ENCODE measurements at places on chromosomes 6 and 20.

GRCh38 chr6:5135788-5136376 lies 50.7 kb downstream of the PPP1R3G start:
- DNase-seq, result peak; percentile 41

- DNase-seq, result no peak
Observed at GRCh38 chr6:157406661-157407060, 25.7 kb downstream of the ZDHHC14 start.

- peak; percentile 80 for DNase-seq
Observed at GRCh38 chr20:50913690-50914375, 17.4 kb downstream of the ADNP start.

DNA sequence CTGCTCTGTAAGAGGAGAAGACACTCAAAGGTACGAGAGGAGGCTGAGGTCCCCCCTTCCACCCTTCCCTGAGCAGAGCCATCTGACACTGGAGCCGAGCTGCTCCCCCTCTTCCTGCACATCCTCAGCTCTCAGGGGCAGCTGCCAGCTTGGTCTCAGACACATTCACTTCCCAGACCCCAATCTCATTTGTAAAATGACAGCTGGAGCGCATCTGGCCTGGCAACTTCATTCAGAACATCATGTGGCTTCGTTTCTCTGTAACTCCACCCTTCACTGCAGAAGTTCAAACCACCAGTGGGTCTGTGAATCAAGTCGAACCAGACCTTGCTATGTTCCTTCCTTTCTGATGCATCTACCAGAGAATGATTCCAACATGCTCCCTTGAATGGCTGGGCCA lies 145.6 kb upstream of the CDH4 start:
- no peak for DNase-seq

DNA sequence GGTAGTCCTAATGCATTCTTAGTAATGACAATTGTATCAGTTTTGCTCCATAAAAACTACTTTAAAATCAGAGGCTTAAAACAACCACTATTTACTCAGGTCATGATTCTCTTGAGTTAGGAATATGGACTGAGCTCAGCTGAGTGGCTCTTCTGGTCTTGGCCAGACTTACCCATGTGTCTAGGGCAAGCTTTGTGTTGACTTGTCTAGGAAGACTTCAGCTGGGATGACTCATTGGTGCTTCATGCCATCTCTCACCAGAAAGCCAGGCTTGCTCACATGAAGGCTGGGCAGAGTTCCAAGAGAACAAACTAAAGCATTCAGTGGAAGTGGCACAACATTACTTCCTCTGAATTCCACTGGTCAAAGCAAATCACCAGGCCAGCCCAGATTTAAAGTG lies 155.3 kb downstream of the DHX35 start:
- DNase-seq, result peak; percentile 73

- no peak for DNase-seq
Observed at GRCh38 chr6:32980488-32981038, 12.2 kb downstream of the BRD2 start.

GRCh38 chr6:135600086-135600702 lies 102.7 kb upstream of the AHI1 start:
- no peak for DNase-seq

- peak; percentile 100 for DNase-seq
Observed at GRCh38 chr20:39897058-39897457, 792.0 kb downstream of the MAFB start.

GRCh38 chr6:1617466-1618310 lies 8.0 kb downstream of the FOXC1 start:
- DNase-seq, result no peak

GRCh38 chr20:8578161-8578865 lies 446.2 kb downstream of the PLCB1 start:
- no peak for DNase-seq

- peak; percentile 46 for DNase-seq
Observed at GRCh38 chr6:109660526-109661320, 30.3 kb downstream of the AK9 start.

- DNase-seq, result peak; percentile 42
Observed at GRCh38 chr6:56193846-56194245, 53.5 kb downstream of the COL21A1 start.

GRCh38 chr6:149961728-149962425 lies 1.9 kb upstream of the ULBP1 start:
- DNase-seq, result peak; percentile 19

GRCh38 chr20:56805966-56806365 lies 176.9 kb downstream of the TFAP2C start:
- DNase-seq, result no peak

DNA sequence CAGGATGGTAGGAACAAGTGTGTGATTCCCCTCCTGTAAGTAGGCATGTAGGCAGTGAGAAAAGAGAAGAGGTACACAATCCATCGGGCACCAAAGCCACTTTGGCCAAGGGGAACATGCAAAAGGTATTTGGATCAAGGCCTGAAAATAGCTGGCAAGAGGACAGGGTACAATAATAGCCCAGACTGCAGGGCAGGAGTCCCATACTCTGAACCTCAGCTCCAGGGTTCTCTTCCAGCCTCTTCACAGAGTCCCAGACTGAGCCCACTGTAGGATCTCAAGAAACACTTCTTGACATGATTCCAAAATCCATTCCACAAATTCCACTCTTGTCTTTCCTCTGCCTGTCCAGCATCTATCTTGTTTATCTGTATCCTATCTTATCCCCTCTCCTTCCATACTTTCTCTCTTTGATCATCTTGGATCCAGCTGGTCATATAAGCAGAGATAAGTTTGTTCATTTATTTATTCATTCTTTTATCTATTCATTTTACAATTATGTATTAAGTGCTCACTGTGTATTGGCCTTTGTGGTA lies 19.7 kb downstream of the ACSS2 start:
- peak; percentile 11 for DNase-seq

GRCh38 chr6:62999796-63000195 lies 211.5 kb upstream of the FKBP1C start:
- peak; percentile 25 for DNase-seq

- no peak for DNase-seq
Observed at GRCh38 chr6:113651120-113651519, 206.0 kb upstream of the MARCKS start.

DNA sequence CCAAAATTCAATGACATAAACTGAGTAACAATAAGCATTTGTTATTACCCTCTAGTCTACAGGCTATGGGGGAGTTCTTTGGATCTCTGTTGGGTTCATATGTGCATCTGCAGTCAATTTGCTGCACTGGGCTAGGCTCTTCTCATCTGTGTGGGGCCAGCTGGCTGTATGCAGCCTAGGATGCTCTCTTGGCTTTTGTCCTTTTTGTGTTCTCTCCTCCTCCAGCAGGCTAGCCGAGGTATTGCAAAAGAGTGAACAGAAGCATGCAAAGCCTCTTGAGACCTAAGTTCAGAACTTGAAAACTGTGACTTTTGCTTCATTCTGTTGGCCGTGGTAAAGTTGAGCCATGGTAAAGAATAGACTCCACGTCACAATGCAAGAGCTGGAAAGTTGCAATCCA lies 62.8 kb upstream of the FOXO3 start:
- peak; percentile 31 for DNase-seq

GRCh38 chr6:78436335-78436734 lies 431.0 kb upstream of the IRAK1BP1 start:
- peak; percentile 30 for DNase-seq

DNA sequence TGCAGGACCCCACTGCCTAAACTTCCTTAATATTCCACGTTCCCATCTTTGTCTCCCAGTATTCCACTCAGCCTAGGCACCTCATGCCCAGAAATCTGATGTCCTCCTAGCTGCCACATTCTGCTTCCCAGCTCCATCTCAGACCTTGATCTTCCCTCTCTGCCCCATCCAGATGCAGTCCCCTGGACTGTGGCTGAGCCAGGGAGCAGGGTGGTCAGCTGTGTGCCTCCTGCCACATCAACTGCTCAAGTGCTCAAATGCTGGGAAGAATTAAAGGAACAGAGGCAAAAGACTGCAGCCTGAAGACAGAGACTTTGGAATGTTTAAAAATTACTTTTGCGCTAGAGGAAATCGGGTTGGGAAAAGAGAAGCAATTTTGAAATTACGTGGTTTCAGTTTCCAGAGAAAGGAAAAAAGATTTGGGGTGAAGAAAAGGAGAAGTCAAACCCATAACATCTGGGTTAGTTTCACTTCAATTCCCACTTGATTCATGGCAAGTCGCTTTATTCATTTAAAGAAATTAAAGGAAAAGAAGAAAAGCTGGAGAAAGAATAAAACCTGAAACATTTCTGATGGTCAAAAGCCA lies 704.8 kb downstream of the PTPRT start:
- DNase-seq, result no peak

DNA sequence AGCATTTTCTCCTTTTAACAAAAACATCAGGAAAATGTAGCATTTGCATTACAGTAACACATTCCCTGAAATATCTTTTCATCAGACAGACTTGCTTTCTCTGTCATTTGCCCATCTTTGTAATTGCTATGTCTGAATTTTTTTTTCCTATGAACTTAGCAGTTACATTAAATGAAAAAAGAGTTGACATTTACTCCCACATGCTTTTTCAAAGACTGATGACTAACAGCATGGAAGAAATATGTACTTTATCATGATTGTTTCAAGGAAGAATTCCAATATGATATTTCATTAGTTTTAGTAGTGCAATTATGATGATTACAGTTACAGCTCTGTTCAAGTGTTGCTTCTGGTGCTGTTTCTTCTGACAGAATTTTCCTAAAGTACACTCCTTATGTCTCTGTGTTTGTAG lies 864.5 kb upstream of the MAN1A1 start:
- peak; percentile 1 for DNase-seq

DNA sequence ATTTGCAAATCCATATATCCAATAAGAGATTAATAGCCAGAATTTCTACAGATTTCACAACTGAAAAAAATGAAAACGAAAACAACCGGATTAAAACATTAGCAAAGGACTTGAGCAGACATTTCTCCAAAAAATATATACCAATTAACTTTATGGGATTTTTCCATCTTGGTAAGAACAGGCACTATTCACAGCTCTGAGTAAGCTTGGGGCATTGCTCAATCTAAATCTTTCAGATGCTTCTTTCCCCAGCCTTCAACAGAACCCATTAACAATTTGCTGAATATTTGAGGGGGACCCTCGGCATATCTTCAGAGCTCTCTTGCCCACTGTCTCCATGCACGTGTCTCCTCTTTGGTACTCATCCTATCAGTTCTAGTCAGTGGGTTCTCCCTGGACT lies 111.7 kb upstream of the CD93 start:
- no peak for DNase-seq

DNA sequence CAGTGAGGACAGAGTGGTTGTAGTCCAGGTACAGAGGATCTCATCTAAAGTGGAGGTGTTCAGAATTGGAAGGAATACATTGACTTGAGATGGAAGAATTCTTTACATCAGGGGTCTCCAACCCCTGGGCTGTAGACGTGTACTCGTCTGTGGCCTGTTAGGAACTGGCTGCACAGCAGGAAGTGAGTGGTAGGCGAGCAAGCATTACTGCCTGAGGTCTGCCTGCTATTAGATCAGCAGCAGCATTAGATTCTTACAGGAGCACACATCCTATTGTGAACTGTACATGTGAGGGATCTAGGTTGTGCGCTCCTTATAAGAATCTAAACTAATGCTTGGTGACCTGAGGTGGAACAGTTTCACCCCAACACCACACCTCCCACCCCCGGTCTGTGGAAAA lies 121.1 kb downstream of the CDKAL1 start:
- DNase-seq, result no peak

- DNase-seq, result peak; percentile 76
Observed at GRCh38 chr6:17156112-17156921, 54.5 kb downstream of the STMND1 start.

GRCh38 chr6:83071023-83071422 lies 3.6 kb downstream of the DOP1A start:
- no peak for DNase-seq

- no peak for DNase-seq
Observed at GRCh38 chr6:12419631-12420272, 129.6 kb downstream of the EDN1 start.

- DNase-seq, result no peak
Observed at GRCh38 chr6:46586906-46587305, 65.7 kb downstream of the CYP39A1 start.

DNA sequence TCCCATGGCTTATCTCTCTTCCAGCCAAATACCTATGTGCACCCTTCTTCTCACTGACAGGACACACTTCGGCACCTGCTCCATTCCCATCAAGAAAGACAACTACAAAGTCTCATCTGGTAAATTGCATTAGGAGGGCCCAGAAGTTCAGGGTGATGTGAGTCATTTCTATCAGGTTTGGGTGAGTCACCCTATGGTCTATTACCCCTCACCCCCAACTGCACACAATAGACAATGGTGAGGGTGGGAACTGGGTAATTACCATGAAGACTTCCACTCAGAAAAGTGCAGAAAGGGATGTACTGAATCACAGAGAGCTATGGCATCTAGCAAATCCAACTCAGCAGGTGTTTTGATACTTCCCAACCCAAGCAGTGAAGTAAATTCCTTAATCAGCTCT lies 54.8 kb downstream of the OPN5 start:
- DNase-seq, result no peak

DNA sequence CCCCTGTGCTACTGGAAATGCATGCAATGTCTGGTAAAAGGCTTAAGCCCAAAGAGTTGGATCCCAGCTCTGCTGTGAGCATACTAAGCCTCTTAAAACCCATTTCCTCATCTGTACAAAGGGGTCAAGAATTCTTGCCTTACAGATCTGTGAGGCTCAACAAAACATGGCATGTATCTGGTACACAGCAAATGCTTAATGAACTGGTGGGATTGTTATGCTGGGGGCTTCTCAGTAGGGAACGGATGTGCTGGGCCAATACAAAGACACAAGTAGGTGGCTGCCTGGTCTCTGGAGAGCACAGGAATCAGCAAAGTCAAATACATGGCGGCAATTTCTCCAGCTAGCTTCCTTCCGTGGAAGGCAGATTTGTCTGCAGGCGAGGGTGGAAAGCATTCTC lies 62.3 kb downstream of the LAMP5 start:
- no peak for DNase-seq

DNA sequence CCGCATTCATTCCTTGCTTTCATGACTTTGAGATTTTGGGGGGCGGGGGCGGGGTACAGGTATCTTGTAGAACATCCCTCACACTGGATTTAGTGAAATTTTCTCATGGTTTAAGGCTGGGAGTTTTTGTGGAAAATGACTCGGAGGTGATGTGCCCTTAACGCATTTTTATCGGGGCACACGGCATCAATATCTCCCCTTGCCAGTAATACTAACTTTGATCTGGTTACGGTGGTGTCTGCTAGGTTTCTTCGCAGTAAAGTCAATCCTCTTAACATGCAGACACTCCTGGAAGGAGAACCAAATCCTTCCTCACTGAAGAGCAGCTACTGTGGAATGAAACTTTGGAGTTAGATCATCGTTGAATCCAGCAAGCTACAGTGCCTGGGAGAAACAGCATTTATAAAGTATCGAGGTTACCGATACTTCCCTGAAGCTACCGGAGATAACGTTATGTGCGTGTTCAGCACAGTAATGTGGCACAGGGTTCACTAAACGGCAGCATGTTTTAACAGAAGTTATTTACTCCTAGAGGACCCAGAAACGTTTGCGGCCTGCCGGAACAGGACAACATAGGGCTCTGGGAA lies 1.2 kb upstream of the DYNLRB1 start:
- peak; percentile 8 for DNase-seq

Measured in fibroblast of skin of back (primary cell).